Mesendoderm (in vitro differentiated cells): ENCODE measurements at places on chromosomes 11 and 22.

- peak; percentile 55 for DNase-seq
Observed at GRCh38 chr11:46918083-46918787, at the start of gene LRP4. LRP4 (minus strand) TSS chr11:46918550; CDS start chr11:46918379, 171 bp downstream.

DNA sequence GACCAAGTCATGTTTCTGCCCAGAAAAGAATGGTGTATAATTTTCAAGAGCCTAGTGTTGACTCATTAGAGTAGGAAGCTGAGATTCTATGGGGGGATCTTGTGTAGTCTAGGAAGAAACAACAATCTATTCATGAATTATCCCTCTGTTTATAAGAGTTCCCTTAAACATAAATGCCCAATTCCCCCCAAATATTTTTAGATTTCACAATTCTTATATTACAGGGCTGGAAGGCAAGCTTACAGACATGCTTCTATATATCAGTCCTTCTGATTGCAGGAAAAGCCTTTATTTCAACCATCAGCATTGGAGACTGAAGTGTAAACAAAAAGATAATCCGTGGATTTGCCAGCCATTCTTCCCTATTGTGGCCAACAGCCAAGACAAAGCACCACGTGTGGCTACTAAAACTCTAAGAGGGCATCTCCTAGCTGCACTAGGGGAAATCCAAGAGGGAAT, 71.4 kb downstream of the NAT10 start:
- no peak for DNase-seq

DNA sequence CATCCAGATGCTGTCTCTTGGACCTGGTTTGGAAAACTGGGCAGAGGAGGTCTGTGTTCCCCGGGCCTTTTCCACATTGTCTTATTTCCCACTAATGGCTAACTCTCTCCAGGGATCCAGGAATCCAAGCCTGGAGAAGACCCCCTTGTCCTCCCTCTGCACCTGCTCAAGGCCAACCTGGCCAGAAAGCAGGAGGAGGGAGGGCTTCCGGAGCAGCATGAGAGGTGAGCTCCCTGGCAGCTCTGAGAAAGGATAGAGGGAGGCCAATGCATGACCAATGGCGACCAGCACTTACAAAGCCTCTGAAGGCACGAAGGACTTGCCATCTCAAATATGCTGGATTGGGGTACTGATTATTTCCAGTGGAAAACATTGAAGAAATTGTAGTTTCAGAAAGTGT, 445.0 kb upstream of the B3GAT1 start:
- no peak for DNase-seq

GRCh38 chr11:81687057-81687456, 1046.6 kb downstream of the FAM181B start:
- no peak for DNase-seq

DNA sequence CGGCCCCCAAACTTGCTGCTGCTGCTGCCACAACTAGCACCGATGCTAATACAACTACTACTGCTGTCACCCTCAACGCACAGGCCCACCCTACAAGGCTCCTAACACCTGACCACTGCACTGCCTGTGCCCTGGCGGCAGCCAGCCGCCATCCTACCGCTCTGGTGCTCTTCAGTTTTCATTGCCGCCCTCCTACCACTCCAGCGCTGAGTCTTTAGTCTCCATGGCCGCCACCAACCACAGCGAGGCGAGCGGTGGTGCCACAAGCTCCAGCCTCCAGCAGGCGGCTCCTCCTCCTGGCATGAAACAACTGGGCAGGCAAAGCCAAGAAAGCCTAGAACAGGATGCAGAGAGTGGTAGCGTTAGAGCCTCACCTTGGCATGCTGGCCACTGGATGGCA, 5.0 kb upstream of the RFPL3 start:
- DNase-seq, result peak; percentile 13

- no peak for DNase-seq
Observed at GRCh38 chr11:45158891-45159605, 12.6 kb downstream of the PRDM11 start.

GRCh38 chr22:35684270-35684700, 33.4 kb upstream of the APOL5 start:
- DNase-seq, result peak; percentile 61
